ENCODE measurements at places on chromosomes 5 and 9.

DNA sequence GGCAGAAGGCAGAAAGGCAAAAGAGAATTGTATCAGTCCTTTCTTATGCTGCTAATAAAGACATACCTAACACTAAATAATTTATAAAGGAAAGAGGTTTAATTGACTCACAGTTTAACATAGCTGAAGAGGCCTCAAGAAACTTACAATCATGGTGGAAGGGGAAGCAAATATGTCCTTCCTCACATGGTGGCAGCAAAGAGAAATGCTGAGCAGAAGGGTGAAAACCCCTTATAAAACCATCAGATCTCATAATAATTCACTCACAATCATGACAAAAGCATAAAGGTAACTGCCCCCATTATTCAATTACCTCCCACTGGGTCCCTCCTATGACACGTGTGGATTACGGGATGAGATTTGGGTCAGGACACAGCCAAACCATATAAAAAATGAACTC, 312.5 kb upstream of the PTGER4 start:
- DNase-seq = no peak

DNA sequence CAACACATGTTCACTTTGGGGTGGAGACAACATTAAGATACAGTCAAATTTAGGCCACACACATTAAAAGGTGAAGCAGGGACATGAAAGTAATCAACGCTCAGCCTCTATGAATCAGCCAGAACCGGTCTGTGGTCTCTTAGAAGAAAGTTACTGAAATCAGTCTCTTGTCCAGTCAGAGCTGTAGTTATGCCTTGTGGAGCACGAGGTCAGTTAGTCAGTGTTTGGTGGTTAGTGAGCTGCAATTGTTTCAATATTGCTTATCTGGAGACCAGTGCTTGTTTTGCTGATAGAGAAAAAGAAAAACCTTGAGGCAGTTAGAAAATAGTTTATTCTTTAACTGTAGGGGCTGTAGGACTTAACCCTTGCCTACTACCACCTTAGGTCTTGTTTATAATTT, 157.8 kb upstream of the RASEF start:
- DNase-seq = no peak

DNA sequence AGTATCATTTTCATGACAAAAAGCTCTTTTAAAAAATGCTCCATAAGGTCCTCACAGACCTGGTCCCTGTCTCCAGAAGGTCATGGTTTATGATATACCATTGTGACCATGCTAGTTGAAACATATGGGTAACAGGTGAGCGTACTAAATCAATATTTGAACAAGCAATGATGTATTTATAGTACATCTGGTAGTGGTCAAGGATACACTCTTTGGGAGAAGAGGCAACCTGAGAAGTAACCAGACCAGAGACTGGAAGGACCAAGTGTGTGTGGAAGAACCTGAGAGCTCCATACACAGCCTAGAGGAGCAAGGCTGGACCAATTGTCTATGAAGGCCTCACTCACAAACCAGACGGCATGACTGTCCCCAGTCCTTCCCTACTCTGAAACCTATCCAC, 55.1 kb downstream of the LHFPL2 start:
- no peak for DNase-seq

GRCh38 chr5:177501874-177502678, 4.7 kb upstream of the PDLIM7 start:
- DNase-seq = no peak

GRCh38 chr5:10377081-10377480, 23.6 kb downstream of the MARCHF6 start:
- DNase-seq = no peak

GRCh38 chr9:98149422-98149821, 30.4 kb upstream of the TRIM14 start:
- DNase-seq = no peak

GRCh38 chr5:157747173-157747740, 3.7 kb downstream of the LSM11 start:
- no peak for DNase-seq

DNA sequence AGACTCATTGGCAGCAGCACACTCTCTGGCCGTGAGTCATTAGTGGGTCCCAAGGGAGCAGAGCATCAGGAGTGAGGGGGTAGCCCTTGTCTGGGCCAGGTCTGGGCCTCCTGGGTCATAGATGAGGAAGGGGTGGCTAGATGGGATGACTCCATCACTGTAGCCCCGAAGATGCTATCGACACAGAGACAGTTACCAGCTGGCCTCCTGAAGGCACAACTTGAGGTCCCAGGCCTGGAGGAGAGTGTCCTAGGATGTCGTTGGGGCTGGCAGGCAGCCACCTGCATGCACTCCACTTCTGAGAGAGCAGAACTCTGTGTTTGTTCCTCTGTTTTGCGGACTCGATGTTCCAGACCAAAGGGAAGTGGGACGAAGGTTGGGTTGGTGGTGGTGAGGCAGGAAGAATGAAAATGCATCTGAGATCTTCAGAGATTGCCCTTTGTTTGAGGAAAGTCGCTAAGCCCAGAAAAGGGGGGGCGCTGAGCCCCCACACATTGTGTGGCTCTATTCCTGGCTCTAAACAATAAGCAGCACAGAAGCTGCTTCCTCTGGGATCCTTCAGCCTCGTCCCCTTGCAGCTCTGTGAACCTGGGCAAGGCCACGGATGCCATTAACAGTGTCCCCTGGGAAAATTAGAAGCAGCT, 4.7 kb downstream of the BTNL9 start:
- no peak for DNase-seq

DNA sequence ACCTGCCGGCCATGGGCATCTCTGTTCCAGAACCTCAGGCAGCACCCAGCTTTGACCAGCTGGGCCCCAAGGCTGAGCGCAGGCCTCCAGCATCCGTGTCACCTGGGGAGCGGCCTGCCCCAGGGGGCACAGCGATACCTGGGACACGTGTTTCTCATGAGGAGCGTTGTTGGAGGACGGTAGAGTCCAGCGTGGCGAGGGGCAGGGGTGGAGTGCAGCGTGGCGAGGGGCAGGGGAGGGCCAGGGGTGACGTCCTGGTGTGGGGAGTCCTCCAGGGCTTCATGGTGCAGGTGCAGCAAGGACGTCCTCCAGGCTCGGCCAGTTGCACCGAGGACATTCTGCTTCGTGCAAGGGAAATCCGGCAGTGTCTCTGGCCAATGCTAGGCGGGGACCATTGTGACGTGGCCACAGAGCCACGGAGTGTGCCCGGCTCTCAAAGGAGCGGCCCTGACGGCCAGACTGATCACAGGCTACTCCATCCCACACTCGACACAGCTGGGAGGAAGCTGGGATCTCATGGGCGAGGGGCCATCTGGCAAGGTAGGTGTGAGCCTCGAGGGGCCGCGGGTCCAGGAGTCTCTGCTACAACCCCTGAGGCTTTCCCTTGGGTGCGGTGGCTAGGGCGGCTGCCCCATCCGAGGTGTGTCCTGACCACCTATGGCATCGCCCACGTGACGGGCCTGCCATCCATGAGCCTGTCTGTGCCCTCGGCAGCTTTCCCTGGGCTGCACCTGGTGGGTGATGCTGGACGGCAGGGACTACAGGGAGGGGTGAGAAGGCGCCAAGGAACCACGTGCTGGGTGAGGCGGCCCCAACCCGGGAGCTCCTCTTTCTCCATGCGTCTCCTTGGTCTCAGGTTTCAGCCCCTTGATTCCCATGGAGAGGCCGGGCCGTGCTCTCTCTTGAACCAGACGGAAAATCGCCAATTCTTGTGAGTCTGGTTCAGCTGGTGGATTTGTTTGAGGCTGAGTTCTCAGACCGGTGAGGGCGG, 33.8 kb downstream of the SLC9A3 start:
- no peak for DNase-seq

- no peak for DNase-seq
These were observed 52.0 kb upstream of the SLC25A51 start for GRCh38 chr9:37955781-37956422.

DNA sequence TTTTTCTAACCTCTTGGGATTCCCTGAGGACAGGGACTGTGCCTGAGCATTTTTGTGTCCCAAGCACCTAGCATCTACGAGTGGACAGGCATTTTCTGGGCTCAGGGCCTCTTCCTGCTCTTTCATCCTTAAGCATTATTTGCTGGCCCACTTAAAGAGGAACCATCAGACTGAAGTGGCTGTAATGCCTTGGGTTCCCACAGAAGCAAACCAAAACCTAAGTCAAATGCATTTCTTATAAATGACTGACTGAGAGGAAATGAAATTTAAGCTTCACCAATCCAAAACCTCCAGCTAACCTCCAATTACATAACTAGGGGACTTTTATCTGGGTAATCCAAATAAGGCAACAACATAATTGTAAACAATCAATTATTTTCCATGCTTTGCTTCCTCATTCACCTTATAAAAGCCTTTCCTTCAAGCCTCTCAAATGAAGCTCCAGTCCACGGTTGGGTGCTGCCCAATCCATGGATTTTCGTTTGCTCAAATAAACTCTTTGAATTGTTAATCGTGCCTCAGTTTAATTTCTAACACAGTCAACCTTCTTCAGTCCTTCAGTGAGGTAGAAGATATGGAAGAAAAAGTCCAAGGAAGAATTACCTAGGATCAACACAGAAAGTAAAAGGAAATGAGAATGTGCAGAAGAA, 25.3 kb upstream of the SLC31A2 start:
- no peak for DNase-seq

- no peak for DNase-seq
These were observed 62.8 kb downstream of the C9orf50 start for GRCh38 chr9:129558063-129558550.
